GM23338 (cell line): ENCODE measurements at places on chromosomes 3 and 15. TPM values are rescaled to one million over a fixed set of nuclear protein-coding genes. Genes with fewer than 3 reads are reported as not detected.

The NLGN1 gene
- 9.6 and 18.6 TPM in 2 replicates for total RNA-seq

GRCh38 chr3:129425213-129425612 lies 3.2 kb downstream of the EFCAB12 start:
- H3K27me3 ChIP-seq = peaks cover 11% of the 10 kb centered on the region
- no peak overlapping the region; the same call in 1 of the 2 replicates for H3K27ac ChIP-seq
- peak; percentile 51 for DNase-seq
- H3K4me3 ChIP-seq = 0 out of 2 replicates have a peak overlapping the region, but pooled peaks have one; percentile 14
- no peaks in the 10 kb centered on the region for H3K36me3 ChIP-seq

DNA sequence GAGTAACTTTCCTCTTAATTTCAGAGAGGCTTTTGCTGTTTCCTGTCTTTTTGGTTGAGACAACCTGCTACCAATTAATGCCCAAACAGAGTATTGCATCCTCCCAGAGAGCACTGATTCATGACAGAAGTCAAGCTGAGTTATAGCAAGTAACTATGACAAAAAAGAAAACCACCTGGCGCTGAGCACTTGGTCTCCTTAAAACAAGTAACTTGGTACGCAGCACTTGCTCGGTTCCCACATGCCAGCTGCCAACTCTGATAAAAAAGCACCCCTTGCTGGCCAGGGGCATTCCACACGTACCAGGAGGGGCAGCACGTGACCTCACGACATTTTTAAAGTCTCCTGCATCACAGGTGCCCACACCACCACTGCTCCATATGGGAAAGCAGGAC lies 13.5 kb upstream of the MYO5C start:
- no peak overlapping the region for H3K27ac ChIP-seq
- no peaks in the 10 kb centered on the region for H3K4me1 ChIP-seq
- H3K4me3 ChIP-seq = no peak overlapping the region
- no peak for DNase-seq
- no peaks in the 10 kb centered on the region for H3K36me3 ChIP-seq

GRCh38 chr15:70362886-70363285 lies 265.2 kb upstream of the TLE3 start:
- H3K27me3 ChIP-seq = no peaks in the 10 kb centered on the region
- no peaks in the 10 kb centered on the region for H3K36me3 ChIP-seq
- DNase-seq = peak; percentile 72
- no peak overlapping the region for H3K4me3 ChIP-seq
